ENCODE measurements at places on chromosomes 12 and 14.

GRCh38 chr14:72716476-72716875 is 177.4 kb downstream of the DPF3 start:
- no peak for DNase-seq

DNA sequence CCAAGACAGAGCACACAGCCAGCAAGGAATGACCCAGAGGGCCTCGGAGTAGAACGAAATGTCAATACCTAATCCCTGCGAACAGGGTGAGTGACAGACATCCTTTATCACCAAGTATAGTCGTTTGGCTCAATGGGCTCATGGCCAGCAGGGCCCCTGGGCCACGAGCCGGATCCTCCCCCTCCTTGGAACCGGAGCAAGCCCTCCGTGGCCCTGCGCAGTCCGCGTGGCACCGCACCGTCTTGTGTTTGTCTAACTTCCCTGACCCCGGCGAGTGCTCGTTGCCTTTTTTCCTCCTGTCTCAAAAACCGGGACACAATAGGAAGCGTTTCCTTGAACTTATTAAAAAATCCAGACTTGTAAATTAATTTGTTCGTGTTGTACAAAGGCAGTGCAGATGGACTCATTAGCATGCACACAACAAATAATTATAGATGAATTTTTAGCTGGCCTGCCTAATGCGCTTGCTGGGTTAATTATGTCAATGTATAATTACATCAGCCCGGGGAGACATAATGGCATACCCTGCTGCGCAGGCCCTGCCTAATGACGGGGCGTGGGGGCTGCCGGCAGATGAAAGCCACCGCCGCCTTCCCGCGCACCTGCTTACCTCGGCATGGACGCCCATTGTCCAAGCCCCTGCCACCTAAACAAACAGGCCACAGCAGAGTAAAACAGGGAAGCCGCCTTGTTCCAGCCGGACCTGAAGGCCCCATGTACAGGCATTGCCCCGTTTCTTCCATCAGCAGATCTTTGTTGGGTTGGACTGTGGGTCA is 81.6 kb downstream of the PHETA1 start:
- DNase-seq: no peak

GRCh38 chr12:47111854-47112253 is 32.1 kb upstream of the AMIGO2 start:
- no peak for DNase-seq

DNA sequence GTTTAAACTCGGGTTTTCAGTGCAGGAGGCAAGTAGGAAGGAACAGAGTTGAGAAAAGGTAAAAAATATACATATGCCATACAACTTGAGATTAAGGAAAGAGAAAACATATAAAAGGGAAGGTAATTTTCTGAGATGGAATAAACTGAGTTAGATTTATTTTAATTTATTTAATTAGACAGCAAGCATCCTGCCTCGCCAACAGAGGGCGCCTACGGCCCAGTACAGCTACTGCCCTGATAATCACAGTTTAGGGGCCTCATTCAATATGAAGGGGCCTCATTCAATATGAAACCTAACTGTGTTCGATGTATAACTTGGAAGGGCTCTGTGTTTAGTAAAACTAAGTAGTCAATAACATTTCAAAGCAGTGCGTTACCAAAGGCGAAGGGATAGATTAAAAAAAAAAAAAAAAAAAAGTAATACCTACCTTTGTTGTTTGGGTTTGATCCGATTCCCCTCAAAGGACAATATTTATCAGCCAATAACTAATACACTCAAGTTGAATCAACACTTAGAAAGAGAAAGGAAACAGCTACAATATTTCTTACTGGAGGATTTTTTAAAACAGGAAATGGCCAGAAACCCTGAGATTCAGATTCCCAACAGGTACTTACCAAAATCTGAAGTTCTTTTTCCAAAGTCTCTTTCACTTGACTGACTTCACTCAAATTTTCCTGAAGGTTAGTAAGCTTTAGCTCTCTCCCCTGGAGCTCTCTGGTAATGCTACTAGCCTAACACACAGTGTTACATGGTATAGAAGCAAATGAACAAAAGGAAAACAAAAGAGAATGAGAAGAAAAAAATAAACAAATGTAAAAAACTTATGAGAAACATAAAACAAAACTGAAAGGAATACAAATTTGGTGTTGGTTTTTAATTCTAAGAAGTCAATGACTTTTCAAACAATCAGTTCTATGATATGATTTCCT is 70.0 kb upstream of the VPS33A start:
- peak; percentile 50 for DNase-seq

DNA sequence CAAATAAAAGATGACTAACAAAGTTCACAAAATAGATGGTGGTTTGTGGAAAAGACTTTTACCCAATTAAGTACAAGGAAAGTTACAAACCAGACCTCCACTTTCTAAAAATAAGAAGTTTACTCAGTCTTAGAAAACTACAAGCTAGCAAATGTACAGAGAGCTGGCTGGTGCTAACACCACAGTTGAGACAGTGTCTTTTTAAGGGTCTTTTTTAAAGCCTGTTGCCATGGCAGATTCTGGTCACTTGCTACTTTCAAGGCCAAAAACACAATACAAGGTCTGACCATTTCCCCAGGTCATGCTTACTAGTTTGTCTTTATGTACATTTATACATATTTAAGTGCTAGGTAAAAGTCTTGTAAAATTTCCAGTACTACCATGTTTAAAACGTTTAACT is 2.4 kb downstream of the BTG1 start:
- DNase-seq: no peak

DNA sequence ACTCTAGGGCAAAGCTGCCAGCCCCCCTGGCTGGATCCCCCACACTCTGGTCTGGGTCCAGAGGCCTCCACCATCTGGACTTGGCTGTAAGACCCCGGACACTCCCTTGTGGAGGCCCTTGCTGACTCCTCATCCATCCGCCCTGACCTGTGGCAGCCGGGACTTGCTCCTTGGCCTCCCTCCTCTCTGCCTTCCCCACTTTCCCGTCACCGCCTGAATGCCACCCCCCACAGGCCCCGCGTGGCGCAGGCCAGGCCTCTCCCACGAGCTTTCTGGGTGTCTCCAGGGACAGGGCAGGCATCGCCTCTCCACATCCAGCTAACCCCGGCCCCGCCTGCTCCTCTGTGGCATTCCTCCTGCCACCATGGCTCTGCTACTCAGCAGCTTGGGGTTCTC is 14.1 kb downstream of the JAG2 start:
- DNase-seq: no peak

- DNase-seq: no peak
These were observed 252.7 kb downstream of the LRFN5 start for GRCh38 chr14:41859336-41859735.
